Activated effector memory CD4-positive, alpha-beta T cell treated with Interleukin-2 at 50 U/mL for 16 hours (primary cell): ENCODE measurements at places on chromosomes 3 and 15.

- DNase-seq = no peak
Measured at GRCh38 chr3:186946756-186947375, 16.5 kb downstream of the ST6GAL1 start.

DNA sequence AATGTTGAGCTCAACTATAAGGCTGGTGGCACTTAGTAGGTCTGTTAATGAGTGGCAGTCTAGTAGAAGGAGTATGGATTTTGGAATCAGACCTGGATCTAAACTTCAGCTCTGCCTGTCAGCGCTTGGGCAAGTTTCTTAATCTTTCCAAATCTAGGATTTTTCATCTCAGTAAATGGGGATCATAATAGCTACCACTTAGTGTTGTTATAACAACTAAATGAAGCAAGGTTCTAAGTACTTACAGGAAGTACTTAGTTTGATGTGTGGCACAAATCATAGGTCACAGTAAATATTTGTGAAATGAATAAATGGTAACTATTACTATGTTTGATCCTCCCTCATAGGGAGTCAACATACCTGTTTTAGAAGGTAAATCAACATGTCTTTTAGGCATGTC, 31.4 kb downstream of the SLC49A4 start:
- no peak for DNase-seq

DNA sequence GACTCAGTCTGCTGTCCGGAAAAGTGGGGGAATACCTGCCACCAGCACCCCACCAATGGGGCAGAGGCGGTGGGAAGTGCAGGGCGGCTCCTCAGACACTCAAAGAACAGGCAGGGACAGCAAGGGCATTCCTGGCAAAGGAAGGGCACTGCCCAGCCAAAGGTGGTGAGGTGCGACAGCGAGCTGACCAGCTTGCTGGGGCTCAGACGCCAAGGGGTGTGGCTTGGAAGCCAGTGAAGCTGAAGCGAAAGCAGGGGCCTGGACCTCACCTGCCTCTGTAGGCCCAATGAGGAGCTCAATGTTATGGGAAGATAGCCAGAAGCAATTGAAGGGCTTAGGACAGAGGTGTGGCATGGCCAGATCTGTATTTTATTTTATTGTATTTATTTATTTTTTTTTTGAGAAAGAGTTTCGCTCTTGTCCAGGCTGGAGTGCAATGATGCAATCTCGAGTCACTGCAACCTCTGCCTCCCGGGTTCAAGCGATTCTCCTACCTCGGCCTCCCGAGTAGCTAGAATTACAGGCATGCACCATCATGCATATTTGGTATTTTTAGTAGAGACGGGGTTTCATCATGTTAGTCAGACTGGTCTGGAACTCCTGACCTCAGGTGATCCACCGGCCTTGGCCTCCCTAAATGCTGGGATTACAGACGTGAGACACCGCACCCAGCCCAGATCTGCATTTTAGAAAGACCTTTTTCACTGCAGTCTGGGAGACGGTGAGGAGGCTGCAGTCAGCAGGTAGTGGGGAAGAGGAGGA, 4.4 kb upstream of the LMAN1L start:
- DNase-seq = no peak

GRCh38 chr3:122299872-122300460, 25.1 kb upstream of the CSTA start:
- no peak for DNase-seq

- DNase-seq = no peak
Measured at GRCh38 chr3:138493804-138494606, 59.6 kb downstream of the ESYT3 start.

DNA sequence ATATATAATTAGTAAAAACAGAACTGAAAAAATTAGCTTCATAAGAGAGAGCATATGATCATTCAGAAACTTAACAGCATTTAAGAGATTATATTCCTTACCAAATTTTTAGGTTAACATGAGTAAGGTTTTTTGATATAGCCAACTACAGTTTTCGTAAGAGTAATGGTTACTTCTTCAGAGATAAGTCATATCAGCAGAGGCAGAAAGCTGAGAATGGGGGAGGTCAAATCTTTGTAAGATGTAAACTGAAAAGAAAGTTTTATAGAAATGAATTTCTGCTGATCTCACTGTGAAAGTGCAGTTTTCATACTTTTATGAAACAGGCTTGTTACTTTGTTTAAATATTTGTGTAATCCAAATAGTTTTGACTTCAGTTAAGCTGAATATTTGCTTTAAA, 193.3 kb downstream of the ZBTB20 start:
- DNase-seq = no peak

GRCh38 chr3:143134471-143134870, 14.9 kb downstream of the CHST2 start:
- DNase-seq = no peak

DNA sequence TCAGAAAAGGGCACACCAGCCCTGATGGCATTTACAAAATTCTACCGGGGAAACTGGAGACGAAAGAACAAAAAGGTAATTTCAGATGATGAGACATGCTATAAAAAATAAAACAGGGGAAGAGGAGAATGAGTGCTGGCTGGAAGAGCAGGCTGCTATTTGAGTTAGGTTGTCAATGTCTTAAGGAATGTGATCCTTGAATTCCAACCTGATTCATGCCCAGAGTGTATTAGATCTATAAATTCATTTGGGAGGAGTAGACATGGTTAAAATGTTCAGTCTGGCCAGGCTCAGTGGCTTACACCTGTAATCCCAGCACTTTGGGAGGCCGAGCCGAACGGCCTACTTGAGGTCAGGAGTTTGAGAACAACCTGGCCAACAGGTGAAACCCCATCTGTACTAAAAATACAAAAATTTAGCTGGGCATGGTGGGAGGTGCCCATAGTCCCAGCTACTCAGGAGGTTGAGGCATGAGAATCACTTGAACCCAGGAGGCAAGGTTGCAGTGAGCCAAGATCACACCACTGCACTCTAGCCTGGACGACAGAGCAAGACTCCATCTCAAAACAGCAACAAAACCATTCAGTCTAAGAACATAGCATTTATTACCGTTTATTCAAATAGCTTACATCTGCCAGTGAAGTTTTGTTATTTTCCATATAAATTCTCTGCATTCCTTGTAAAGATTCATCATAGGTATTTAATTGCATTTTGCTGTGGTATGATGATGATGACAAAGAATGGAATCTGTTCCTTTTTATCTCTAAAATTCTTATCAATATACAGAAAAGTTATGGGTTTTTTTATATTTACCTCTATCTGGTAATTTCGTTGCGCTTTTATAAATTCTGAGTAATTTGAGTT, 126.7 kb upstream of the NR2E3 start:
- DNase-seq = no peak

- DNase-seq = no peak
Measured at GRCh38 chr3:18389108-18389733, 35.9 kb downstream of the SATB1 start.

DNA sequence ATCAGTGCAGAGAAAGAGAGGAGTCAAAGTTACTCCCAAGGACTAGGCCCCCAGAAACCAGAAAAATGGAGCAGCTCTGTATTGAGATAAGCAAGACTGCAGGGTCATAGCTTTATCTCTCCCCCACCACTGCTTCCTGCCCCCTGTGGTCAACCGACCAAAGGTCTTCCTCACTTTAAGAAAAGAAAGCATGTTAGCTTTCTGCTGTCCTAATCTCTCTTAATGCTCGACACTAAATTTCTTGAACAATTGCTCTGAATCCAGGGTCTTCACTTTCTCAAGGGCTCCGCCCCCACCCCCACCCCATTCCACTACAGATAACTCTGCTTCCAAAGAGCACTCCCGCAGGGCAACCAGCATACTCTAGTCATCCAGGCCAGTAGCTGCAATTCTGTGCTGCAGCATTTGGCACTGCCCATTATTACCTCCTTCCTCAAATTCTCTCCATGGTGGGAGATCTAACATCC, 31.9 kb downstream of the TNIK start:
- DNase-seq = no peak

DNA sequence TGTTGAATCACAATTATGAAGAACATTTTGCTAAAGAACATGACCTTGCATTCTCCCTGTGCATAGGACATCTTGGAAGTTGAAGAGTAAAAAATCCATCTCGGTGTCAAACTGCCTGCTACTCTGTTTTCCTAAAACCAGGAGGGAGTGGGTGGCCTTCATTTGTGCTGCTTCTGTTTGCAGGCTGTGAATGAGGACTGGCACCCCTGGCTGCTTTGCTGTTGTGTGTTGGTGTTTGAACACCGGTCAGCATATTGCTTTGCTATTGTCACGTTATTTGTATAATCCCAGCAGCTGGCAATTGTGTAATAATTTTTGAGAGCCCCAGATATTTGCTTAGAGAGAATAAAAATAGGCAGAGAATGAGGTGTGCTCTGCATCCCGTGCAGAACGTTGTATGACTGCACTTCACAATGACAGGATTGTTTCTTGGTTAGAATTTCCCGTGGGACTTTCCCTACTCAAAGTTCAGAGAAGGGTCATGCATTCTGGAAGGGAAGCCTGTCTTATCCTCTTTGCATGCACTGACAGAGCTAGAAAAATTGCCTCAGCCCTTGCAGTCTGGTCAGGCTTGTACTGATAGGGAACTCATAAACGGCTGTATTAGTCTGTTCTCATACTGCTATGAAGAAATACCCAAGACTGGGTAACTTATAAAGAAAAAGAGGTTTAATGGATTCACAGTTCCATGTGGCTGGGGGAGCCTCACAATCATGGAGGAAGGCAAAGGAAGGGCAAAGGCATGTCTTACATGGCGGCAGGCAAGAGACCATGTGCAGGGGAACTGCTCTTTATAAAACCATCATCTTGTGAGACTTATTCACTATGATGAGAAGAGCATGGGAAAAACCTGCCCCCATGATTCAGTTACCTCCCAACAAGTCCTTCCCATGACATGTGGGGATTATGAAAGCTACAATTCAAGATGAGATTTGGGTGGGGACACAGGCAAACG, 16.3 kb downstream of the SV2B start:
- no peak for DNase-seq

DNA sequence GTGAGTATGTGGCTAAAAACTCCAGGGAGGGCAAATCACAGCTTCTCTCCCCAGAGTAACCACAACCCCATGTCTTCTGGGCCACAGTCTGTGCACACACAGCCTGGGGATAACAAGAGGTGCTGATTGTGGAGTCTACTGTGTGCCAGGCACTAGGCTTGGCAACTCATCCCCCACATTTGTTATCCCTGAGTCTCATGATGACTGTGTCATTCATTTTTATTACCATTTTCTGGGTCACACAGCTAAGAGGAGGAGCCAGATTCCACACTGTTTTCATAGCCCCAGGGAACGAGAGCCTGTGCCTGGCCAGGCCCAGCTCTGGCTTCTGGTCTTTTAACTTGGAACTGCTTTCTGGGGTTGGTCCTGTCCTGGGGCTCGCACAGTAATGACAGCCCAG, 34.5 kb downstream of the ESYT3 start:
- no peak for DNase-seq

- no peak for DNase-seq
Measured at GRCh38 chr3:2937055-2937454, 173.1 kb downstream of the IL5RA start.

- DNase-seq = no peak
Measured at GRCh38 chr15:38796589-38796988, 232.0 kb upstream of the RASGRP1 start.

GRCh38 chr3:13706886-13707285, 158.0 kb downstream of the FBLN2 start:
- no peak for DNase-seq

GRCh38 chr3:53991240-53991639, 99.6 kb upstream of the SELENOK start:
- DNase-seq = no peak

DNA sequence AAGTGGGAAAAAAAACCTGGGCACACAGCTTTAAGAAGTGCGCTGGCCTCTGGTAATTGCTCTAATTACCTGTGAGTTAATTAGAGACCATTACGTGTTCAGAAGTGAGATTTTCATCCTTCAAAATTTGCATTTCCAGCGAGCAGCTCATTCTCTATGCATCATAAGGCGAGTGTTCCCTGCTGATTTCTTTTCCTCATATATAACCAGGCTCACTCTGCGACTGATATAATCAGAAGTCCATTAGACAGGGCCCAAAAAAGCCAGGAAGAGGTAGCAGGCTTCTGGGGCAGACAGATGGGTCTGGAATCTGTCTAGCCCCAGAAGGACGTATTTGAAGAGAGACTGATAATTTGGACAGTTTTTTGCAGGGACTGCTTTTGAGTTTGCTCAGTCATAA, 158.7 kb downstream of the MTHFS start:
- DNase-seq = no peak

DNA sequence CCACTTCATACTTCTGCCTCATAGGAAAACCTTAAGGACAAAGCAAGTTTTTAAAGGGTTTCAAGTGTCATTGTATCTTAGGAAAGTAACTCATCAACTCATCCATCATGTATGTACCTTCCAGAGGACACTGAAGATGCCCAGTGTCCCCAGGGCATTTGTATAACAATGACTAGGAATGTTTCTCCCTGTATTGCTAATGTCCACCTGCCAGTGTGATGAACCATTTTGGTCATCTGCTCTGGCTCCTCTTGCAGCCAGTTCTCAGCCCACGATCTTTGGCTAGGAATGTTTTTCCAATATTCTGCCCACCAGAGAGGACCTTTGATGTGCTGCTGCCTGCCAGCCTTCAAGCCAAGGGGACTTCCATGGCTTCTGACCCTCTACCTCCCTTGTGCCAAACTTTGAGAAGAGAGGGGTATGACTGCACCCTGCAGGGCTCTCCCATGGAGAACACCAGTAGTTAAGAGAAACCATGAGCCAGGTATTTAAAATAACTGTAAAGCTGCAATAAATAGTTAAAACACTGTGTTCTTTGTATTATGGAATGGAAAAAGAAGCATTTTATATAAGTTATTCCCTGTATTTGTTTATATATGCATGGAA, 11.4 kb downstream of the LMOD3 start:
- no peak for DNase-seq

GRCh38 chr15:76234337-76234889, 76.9 kb downstream of the ETFA start:
- no peak for DNase-seq

- no peak for DNase-seq
Measured at GRCh38 chr3:173650596-173650995, 253.1 kb downstream of the NLGN1 start.

DNA sequence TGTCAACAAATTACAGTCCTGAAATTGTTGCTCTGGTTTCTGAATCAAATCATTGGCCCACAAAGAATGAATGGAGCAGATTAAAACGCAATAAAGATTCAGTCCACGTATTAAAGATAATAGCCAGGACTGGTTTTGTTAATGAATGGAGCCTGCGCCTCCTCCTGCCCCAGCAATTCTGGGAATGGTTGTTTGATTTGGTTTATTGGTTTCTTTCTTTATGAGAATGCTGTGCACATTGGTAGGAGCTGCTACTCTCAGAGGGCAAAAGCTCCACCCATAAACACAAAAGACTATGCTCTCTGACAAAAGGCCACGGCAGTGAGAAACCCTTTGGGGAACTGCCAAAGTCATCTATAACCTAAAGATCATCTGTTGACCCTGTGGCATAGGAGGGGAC, 261.1 kb downstream of the ABHD5 start:
- DNase-seq = no peak

- no peak for DNase-seq
Measured at GRCh38 chr3:43736558-43737440, 46.1 kb downstream of the ABHD5 start.

- DNase-seq = no peak
Measured at GRCh38 chr15:75720787-75721479, 8.3 kb upstream of the CSPG4 start.
